ENCODE measurements at places on chromosomes 12 and 14.

DNA sequence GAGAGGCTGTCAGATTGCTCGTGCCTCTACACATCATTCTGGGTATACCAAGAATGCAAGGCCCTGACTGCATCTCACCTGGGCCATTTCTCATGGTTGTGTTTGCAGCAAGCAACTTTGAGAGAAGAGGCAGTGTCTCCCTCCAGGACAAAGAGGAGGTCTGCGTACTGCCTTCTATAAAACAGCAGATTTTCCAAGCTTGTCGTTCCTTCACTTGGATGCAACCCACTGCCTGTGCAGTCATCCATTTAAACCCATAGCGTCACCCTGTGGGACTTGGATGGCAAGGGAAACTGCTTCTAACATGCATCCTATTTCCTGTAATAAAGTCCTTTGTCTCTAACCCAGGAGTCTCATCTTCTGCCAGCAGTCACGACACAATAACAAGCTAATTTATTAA is 1.3 kb downstream of the POMT2 start:
- no peak for DNase-seq

DNA sequence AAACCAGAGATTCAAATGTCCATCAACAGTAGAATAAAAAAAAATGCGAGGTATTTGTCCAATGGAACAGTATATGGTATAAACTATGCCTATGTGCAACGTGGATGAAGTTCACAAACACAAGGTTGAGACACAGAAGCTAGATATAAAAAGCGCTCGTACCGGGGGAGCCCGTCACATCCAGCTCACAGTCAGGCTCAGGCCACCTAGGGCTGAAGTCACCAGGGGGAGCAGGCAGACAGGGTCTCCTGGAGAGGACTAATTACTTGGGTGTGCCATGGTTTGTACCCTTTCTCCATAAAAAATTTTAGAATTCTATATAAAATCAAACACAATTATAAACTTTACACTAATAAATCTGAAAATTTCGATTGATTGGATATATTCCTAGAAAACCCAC is 13.6 kb downstream of the AHNAK2 start:
- DNase-seq, result no peak

GRCh38 chr14:33560718-33561431 is 390.0 kb downstream of the EGLN3 start:
- no peak for DNase-seq

DNA sequence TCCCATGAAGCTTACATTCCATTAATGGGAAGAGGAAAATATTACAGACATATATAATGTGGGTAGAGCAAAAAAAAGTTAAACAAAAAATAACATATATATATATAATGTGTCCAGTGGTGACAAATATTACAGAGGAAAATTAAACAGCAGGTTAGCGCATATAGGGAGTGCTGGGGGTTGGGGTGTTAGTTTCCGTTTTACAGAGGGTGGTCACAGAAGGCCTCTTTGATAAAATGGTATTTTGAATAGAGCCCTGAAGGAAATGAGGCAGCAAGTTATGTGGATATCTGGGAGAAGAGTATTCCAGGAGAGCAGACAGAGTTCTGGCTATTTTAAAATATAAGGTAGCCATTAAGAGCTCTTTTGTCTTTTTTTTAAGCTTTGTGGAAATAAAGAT is 73.2 kb downstream of the DCAF5 start:
- DNase-seq, result no peak

DNA sequence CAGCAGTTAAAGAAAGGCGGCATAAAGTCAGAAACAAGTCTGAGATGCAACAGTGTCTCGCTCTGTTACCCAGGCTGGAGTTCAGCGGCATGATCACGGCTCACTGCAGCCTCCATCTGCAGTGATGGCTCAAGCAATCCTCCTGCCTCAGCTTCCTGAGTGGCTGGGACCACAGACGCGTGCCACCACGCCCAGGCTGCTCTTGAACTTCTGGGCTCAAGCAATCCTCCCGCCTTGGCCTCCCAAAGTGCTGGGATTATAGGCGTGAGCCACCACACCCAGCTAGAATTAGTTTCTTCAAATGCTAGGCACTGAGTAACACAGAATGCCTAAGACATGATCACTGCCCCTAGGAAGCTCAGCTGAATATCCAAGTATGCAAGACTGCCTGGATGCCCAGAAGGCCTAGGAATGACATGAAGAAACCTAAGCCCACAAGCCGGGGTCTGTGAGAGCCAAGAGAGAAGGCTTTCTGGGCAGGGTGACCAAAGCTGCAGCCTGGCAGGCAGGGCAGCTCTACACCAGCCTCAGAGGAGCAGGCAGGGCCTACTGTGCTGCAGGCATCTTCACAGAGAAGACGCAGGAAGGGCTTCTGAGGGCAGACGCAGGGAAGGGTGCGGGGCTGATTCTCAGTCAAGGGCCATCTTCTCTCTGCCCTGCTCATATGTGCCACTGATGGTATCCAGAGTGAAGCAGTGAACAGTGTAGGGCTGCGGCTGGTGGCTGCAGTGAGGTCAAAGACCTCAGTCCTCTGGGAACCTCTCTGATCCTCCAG is 4.3 kb upstream of the PPP2R5C start:
- no peak for DNase-seq

DNA sequence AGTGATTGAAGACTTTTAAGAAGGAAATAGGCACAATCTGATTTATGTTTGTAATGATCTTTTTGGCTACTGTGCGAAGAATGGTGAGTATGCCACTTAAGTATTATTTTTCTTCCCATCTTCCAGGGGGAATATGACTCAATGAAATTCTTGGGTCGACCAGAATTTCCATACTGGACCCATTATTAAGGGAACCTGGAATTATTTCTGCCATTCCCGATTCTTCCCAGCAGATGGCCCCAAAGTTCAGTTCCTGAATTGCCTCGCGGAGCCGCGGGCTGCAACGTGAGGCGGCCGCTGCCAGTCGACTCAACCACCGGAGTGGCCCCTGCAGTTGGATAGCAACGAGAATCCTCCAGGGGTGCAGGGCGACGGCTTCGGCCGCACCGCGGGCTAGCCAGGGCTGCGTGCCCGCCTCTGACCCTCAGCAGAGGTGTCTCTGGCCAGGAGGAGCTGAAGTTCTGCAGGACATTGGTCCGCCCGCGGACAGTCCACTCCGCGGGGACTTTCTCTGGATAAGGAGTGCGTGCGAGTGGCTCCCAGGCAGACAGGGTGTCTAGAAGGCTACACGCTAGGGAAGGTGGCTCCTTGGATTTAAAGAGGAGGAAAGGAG is 628 bp upstream of the TSHR start:
- peak; percentile 95 for DNase-seq

DNA sequence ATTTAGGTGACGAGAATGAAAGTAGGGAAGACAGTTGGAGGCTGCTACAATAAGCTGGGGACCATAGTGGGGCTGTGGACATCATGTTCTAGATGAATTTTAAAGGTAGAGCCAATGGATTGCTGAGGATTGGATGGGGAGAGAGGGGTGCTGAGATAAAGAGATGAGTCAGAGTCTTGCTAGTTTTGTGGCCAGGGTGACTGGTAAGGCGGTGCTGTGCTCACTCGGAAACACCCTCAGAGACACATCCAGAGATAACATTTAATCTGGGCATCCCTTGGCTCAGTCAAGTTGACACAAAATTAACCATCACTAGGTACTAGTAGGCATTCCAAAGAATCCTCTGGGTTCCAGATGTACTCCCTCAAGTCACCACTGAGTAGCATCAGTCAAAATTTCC is 170.7 kb downstream of the ADCK1 start:
- no peak for DNase-seq

- no peak for DNase-seq
These were observed 238.9 kb upstream of the MIS18BP1 start for GRCh38 chr14:45491914-45492313.

DNA sequence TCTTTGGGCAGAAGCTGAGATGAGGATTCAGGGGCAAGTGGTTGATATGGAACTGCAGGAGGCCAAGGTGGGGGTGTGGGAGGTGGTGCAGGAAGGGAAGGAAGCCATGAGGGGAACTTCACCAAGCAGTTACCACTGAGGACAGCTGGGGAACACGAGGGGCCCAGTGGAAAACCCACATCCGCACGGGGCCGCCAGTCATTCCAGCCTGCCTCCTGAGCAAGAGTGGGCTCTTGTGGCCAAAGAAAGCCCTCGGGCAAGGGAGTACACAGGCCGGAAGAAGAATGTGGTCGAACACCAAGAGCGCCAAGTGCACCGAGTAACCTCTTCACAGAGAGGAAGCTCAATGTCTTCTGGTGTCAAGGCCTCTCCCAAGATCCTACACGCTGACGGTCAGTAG is 252.2 kb upstream of the FOXN3 start:
- no peak for DNase-seq

GRCh38 chr12:53492188-53492587 is 7.1 kb downstream of the MAP3K12 start:
- DNase-seq, result no peak

DNA sequence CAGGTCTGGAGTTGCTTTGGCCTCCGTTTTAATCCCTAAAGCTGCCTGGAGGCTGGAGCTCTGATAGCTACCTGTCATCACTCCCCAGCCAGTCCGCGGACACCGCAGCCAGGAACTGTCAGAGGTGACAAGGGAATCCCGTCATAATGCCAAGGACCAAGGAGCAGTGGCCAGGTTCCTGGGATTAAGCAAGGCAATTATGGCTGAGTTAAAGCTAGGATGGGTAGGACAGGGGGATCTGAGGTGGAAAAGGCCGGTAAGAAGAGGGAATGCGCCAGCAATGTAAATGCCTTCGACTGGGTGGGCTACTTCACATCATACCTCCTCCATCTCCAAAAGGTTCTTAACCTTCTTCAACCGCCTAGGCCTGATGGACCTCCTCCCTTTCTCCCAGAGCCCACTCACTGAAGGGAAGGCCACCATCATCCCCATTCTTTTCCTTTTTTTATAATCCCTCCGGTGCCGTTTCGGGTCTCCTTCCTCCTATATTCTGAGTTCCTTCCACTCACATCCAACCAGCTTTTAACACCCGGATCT is 1.9 kb downstream of the PPP1R3E start:
- DNase-seq, result no peak

DNA sequence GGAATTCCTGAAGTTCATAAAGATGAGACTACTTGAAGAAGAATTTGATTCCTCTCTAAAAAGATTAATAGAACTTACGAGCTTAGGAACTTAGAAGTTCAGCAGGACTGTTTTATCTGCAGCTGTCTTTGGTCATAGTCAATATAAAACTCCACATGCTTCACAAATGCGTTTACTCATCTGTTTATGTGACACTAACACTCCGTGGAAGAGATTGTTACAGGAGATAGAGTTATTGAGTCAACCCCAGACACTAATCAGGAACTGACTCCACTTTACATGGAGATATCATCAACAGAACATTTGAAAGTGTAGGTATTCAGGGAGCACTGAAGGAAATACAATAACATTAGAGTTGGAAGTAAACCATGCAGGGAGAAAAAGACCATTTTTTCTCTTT is 92.8 kb downstream of the LRFN5 start:
- DNase-seq, result no peak

All from fibroblast of upper back skin (primary cell).